ENCODE measurements at places on chromosomes 7 and 10.

GRCh38 chr7:41436139-41436538 is 266.8 kb downstream of the INHBA start:
- H3K36me3 ChIP-seq: no peaks in the 10 kb centered on the region
- H3K4me3 ChIP-seq: no peak overlapping the region
- no peak overlapping the region for H3K27ac ChIP-seq
- H3K4me1 ChIP-seq: no peaks in the 10 kb centered on the region
- H3K27me3 ChIP-seq: no peaks in the 10 kb centered on the region

GRCh38 chr7:107463139-107464078 is 6.4 kb upstream of the GPR22 start:
- H3K4me1 ChIP-seq: no peaks in the 10 kb centered on the region
- H3K36me3 ChIP-seq: no peaks in the 10 kb centered on the region
- H3K27ac ChIP-seq: no peak overlapping the region
- DNase-seq: peak; percentile 87
- H3K4me3 ChIP-seq: no peak overlapping the region
- no peaks in the 10 kb centered on the region for H3K27me3 ChIP-seq

GRCh38 chr7:157080111-157080730 is 58.5 kb upstream of the UBE3C start:
- no peaks in the 10 kb centered on the region for H3K36me3 ChIP-seq
- DNase-seq: no peak
- H3K4me1 ChIP-seq: peaks cover 7% of the 10 kb centered on the region
- no peak overlapping the region for H3K27ac ChIP-seq
- H3K27me3 ChIP-seq: peaks cover 22% of the 10 kb centered on the region

DNA sequence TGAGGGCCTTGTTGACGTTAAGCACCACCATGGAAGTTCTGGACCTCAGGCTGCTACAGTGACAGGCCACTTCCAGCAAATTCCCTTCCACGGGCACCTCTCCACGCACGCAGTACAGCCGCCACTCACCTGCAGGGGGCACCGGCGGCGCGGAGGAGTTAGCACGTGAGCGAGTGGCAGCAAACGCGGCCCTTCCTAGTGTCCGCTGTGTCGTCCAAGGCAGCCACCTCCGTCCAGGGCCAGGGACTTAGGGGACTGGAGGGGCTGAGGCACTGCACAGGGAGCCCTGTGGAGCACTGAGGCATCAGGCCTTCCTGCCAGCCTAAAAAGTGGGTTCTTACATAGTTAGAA is 164.4 kb downstream of the SVIL start:
- no peaks in the 10 kb centered on the region for H3K27me3 ChIP-seq
- H3K4me1 ChIP-seq: peaks cover 3% of the 10 kb centered on the region
- DNase-seq: no peak
- no peak overlapping the region for H3K27ac ChIP-seq
- peaks cover 31% of the 10 kb centered on the region for H3K36me3 ChIP-seq
- H3K4me3 ChIP-seq: no peak overlapping the region

DNA sequence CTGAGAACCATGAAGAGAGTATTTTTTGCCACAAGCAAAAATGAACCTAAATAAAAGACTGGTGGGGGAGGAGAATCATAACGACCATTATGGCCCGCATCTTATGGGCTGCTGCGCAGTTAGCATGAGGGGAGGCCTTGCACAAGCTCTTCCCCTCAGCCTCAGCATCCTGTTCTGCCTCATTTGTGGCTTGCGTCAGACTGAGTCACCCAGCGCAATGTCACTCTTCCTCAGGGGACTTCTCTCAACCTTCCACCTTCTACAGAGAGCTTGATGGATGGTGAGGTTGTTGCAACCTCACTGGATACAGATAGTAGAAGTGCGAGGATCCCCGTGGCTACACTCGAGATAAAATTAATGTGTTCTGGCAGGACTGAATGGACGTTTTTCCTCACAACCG is 16.8 kb upstream of the GPR15LG start:
- H3K27me3 ChIP-seq: no peaks in the 10 kb centered on the region
- no peak overlapping the region for H3K4me3 ChIP-seq
- no peak overlapping the region for H3K27ac ChIP-seq
- no peaks in the 10 kb centered on the region for H3K4me1 ChIP-seq

GRCh38 chr7:2044883-2045471 is 187.8 kb downstream of the MAD1L1 start:
- no peak overlapping the region for H3K27ac ChIP-seq
- H3K36me3 ChIP-seq: peaks cover 43% of the 10 kb centered on the region
- peaks cover 58% of the 10 kb centered on the region for H3K4me1 ChIP-seq
- H3K4me3 ChIP-seq: no peak overlapping the region
- no peaks in the 10 kb centered on the region for H3K27me3 ChIP-seq
- no peak for DNase-seq

- H3K27me3 ChIP-seq: no peaks in the 10 kb centered on the region
- H3K4me1 ChIP-seq: peaks cover 10% of the 10 kb centered on the region
- H3K36me3 ChIP-seq: no peaks in the 10 kb centered on the region
Observed at GRCh38 chr10:21095073-21095472, 198.0 kb upstream of the NEBL start.

DNA sequence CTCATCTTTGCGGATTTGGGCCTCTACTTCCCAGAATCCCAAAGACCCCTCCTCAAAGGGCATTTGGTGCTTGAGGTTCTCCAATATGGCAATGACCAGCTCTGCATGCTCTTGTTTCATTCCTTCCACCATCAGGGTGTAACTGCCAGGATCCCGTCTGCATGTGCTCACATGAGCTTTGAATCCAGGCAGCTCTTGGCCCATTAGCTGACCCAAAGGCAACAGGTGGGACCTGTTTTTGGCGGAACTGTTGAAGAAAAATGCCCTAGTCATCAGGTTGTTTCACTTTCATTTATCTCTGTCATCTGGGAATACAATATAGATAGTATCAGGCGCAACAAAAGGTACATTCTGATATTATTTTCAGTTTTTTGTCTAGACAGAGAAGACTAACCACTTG is 159.1 kb upstream of the TCF7L2 start:
- H3K36me3 ChIP-seq: no peaks in the 10 kb centered on the region
- H3K4me1 ChIP-seq: peaks cover 4% of the 10 kb centered on the region
- no peak overlapping the region for H3K4me3 ChIP-seq
- H3K27me3 ChIP-seq: no peaks in the 10 kb centered on the region
- DNase-seq: no peak

DNA sequence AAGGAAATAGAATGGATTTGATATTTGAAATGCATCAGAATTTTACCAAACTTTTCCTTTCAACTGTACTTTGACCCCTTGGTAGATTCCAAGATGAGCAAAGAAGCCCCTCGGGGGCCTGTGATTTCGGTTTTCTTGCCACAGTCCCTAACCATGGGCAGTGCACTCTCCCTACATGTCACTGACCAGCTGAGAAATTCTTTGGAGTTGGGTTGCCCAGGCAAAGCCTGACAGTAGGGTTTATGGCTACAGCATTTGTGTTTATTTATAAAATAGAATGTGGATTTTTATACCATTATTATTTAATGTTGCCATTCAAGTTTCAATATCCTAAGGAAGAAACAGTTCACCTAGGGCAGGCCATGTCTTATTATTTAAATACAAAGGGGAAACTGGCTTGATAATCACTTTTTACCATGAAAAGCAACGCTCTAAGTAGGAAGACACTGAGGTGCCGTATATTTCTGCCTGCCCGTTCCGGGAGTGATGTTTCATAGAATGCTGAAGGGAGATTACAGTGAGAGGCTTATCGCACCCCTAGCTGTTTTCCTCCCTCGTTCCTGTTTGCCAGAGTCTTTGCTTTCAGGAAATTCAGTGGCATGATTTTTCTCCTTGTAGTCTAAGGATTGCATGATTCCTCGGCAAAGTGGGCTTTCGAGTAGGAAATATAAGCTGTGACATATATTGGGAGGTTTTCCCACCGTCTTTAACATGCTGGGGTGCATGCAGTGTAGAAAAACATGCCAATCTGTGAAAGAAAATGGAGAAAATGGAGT is 35.8 kb downstream of the WIPF3 start:
- H3K27ac ChIP-seq: no peak overlapping the region
- no peaks in the 10 kb centered on the region for H3K36me3 ChIP-seq
- peaks cover 7% of the 10 kb centered on the region for H3K4me1 ChIP-seq
- peak; percentile 57 for DNase-seq
- no peaks in the 10 kb centered on the region for H3K27me3 ChIP-seq
- H3K4me3 ChIP-seq: no peak overlapping the region

DNA sequence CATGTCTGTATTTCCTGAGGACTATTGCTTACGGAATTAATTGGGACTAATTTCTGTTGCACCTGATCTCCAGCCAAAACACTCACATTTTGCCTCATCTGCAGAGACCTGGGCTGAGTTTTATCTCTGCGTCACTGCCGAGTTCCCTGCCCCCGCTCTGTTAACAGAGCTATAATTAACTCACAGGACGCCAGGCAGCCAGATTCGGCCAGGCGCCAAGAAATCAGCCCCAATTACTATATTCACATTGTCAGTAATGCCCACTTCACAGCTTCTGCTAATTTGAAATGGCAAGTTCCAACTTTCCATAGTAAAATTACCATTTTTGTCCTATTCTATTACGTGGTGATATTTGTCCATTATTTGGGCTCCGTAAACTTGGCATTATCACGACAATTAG is 130.5 kb downstream of the CUX1 start:
- H3K4me1 ChIP-seq: peaks cover 22% of the 10 kb centered on the region
- peaks cover 12% of the 10 kb centered on the region for H3K36me3 ChIP-seq
- no peak for DNase-seq
- H3K4me3 ChIP-seq: no peak overlapping the region
- H3K27ac ChIP-seq: no peak overlapping the region
- no peaks in the 10 kb centered on the region for H3K27me3 ChIP-seq

- no peaks in the 10 kb centered on the region for H3K27me3 ChIP-seq
- H3K4me3 ChIP-seq: no peak overlapping the region
- H3K36me3 ChIP-seq: no peaks in the 10 kb centered on the region
- no peaks in the 10 kb centered on the region for H3K4me1 ChIP-seq
- DNase-seq: no peak
Observed at GRCh38 chr10:63331586-63331985, 134.2 kb downstream of the JMJD1C start.

DNA sequence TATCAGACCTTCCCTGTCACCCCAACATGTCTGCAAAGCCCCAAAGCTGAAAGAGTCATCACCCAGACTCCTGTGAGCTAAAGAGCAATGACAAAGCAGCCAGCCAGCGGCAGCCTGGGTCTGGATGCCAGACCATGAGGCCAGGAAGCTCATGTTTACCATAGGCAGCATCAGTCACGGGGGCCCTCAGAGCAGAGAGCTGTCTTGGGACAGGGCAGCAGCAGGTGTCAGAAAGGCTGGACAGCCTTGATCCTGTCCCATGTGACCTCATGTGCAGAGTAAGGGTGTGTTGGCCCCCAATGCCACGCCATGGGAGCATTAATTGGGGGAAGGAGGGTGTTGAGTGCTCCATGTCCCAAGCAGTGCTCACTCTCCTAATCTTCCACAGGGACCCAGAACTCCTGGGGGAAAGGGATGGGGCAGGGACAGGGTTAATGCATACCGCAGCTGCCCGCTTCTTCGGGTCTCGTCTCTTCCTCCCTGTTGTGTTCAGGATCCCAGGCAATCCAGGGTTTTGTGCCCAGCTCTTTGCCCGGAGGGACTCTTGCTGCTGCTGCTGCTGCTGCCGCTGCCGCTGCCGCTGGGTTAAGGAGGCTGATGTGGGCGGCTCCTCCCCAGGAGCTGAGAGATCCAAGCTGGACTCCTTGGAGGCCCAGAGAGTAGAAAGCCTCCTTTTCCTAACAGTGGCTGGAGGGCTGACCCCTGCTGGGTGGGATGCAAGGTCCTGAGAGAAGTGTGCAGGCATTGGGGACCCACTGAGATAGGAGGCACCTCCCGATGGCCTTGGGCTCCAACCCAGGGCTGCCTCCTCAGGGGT is 7.1 kb downstream of the CCDC201 start:
- no peak overlapping the region for H3K4me3 ChIP-seq
- H3K4me1 ChIP-seq: no peaks in the 10 kb centered on the region
- no peaks in the 10 kb centered on the region for H3K27me3 ChIP-seq
- no peak overlapping the region for H3K27ac ChIP-seq

GRCh38 chr10:44334621-44335184 is 50.2 kb downstream of the CXCL12 start:
- no peak for DNase-seq
- no peaks in the 10 kb centered on the region for H3K36me3 ChIP-seq
- H3K4me3 ChIP-seq: no peak overlapping the region
- no peaks in the 10 kb centered on the region for H3K4me1 ChIP-seq
- no peak overlapping the region for H3K27ac ChIP-seq
- H3K27me3 ChIP-seq: no peaks in the 10 kb centered on the region

GRCh38 chr7:92584953-92585352 is 5.2 kb downstream of the FAM133B start:
- no peak overlapping the region for H3K4me3 ChIP-seq
- H3K27me3 ChIP-seq: no peaks in the 10 kb centered on the region
- H3K36me3 ChIP-seq: peaks cover 2% of the 10 kb centered on the region

DNA sequence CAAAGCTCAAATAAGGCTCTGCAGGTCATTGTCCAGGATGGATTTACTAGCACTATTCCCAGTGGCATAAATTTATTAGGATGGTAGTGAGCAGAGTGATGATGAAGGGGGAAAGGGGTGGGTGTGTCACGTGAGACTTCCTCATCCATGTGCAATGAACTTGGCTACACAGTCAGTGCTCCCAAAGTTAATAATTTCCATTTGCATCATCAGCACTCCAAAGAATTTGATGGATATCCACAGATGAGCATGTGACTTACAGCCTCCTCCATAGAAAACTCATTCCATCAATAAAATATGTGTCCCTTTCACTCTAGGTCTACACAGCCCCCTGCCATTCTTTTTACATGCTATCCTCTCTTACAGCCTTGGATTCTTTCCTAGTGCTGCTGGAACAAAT is 142.6 kb upstream of the PLPP4 start:
- DNase-seq: no peak
- no peaks in the 10 kb centered on the region for H3K4me1 ChIP-seq
- no peaks in the 10 kb centered on the region for H3K36me3 ChIP-seq
- H3K27me3 ChIP-seq: no peaks in the 10 kb centered on the region

DNA sequence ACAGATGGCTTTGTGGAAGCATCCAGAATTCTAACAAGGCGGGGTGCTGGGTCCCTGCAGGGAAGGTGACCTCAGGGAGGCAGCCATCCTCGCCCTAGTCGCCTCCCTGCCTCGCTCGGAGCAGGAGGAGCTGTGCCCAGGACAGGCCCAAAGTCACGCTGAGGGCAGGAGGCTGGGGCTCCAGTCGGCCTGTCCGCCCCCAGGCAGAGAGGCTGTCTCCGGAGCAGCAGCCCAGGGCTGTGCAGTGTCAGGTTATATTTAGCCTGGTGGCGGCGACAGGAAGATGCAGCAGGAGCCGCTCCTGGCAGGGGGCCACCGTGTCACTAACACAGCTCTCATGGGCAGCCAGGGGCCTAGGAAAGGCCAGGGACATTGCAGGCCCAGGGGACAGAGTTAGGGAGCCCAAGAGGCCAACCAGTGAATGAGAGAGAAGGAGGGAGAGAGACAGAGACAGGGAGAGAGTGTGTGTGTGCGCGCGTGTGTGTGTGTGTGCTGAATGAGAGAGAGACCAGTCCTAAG is 13.5 kb downstream of the KCNH2 start:
- no peak overlapping the region for H3K4me3 ChIP-seq
- H3K27me3 ChIP-seq: no peaks in the 10 kb centered on the region
- H3K27ac ChIP-seq: no peak overlapping the region
- H3K4me1 ChIP-seq: peaks cover 52% of the 10 kb centered on the region

- H3K27me3 ChIP-seq: no peaks in the 10 kb centered on the region
- no peak overlapping the region for H3K27ac ChIP-seq
- H3K36me3 ChIP-seq: peaks cover 71% of the 10 kb centered on the region
- DNase-seq: no peak
Observed at GRCh38 chr10:119447823-119448546, 94.5 kb downstream of the RGS10 start.

- H3K4me3 ChIP-seq: no peak overlapping the region
- H3K36me3 ChIP-seq: no peaks in the 10 kb centered on the region
- H3K4me1 ChIP-seq: peaks cover 5% of the 10 kb centered on the region
- no peak for DNase-seq
- peaks cover 19% of the 10 kb centered on the region for H3K27me3 ChIP-seq
- no peak overlapping the region for H3K27ac ChIP-seq
Observed at GRCh38 chr7:25662841-25663800, 434.8 kb upstream of the NPVF start.

- H3K36me3 ChIP-seq: no peaks in the 10 kb centered on the region
- DNase-seq: no peak
- H3K4me1 ChIP-seq: no peaks in the 10 kb centered on the region
Observed at GRCh38 chr7:155178096-155178495, 108.0 kb downstream of the HTR5A start.

Data from spinal cord (tissue), 10 donors.